ENCODE measurements at places on chromosomes 12 and 14. TPM values are rescaled to one million over a fixed set of nuclear protein-coding genes. Genes with fewer than 3 reads are reported as not detected.

GRCh38 chr12:25957793-25958427, 572 bp upstream of the RASSF8 start:
- peak overlapping the region; percentile 92 for H3K4me3 ChIP-seq
- no peaks in the 10 kb centered on the region for H3K27me3 ChIP-seq
- H3K36me3 ChIP-seq, result peaks cover 8% of the 10 kb centered on the region
- H3K27ac ChIP-seq, result peak overlapping the region; percentile 99

DNA sequence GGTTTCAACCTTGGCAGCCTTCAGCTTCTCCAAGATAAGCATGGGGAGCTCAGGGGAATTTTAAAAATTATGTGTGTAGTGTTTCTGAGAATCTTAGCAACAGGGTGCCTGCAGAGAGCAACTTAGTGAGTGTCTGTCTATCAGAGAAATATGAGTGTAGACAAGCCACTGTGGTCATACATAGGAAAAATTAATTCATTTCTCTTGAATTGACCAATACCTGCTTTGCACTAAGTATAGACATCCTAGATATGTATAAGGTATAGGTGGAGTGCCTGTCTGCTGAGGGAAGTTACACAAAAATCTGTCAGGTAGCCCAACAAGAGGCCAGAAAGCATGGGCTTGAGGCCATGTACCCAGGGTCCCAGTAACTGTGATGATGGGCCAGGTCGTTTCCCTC, 20.7 kb downstream of the HELB start:
- H3K27me3 ChIP-seq, result no peaks in the 10 kb centered on the region
- no peak overlapping the region for H3K27ac ChIP-seq
- no peak overlapping the region for H3K4me3 ChIP-seq
- peaks cover 12% of the 10 kb centered on the region for H3K36me3 ChIP-seq

DNA sequence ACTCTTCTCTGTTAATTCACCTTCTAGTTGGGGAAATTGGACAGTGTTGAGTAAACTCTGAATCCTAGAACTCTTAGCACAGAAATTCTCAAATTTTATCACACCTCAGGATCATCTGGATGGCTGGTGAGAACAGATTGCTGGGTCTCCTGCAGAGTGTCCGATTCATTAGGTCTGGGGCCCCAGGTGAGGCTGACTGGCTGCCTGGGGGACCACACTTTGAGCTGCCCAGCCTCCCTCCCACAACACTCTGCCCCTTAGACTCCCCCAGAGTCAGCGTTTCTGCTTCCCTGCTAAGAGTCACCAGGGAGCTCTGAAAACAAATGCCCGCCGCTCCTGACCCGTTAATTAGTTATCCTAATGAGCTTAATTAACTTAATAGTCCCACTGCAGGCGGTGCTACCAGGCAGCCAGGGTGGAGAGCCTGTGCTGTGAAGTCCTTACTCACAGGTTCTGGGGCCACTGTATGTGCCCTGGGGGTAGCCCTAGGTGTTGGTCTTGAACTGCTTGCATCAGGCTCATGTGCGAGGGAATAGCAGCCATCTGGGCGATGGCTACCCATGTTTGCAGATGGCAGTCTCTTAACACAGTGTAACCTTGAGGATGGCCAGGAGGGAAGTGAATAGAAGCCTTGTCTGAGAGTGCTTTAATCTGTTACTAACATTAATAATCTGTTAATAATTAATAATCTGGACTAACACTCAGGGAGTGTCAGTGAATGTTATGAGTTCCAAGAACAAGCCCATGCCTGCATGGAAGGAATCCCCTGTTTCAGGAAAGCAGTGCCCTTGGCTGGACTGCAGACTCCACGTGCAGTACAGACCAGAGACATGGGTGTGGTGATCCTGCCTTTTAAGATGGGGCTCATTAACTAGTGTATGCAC, 35.6 kb downstream of the AACS start:
- H3K4me3 ChIP-seq, result no peak overlapping the region
- no peak overlapping the region for H3K27ac ChIP-seq
- H3K4me1 ChIP-seq, result peaks cover 5% of the 10 kb centered on the region
- DNase-seq, result no peak
- no peaks in the 10 kb centered on the region for H3K27me3 ChIP-seq
- H3K36me3 ChIP-seq, result peaks cover 10% of the 10 kb centered on the region

- H3K27ac ChIP-seq, result peak overlapping the region; percentile 89
- H3K36me3 ChIP-seq, result peaks cover 29% of the 10 kb centered on the region
- peak; percentile 57 for DNase-seq
- no peaks in the 10 kb centered on the region for H3K27me3 ChIP-seq
Observed at GRCh38 chr14:24231263-24232120, 675 bp downstream of the NEDD8 start.

- no peak overlapping the region for H3K27ac ChIP-seq
- H3K4me1 ChIP-seq, result peaks cover 12% of the 10 kb centered on the region
- no peaks in the 10 kb centered on the region for H3K27me3 ChIP-seq
- DNase-seq, result no peak
Observed at GRCh38 chr12:6313326-6313940, 3.0 kb downstream of the PLEKHG6 start.

DNA sequence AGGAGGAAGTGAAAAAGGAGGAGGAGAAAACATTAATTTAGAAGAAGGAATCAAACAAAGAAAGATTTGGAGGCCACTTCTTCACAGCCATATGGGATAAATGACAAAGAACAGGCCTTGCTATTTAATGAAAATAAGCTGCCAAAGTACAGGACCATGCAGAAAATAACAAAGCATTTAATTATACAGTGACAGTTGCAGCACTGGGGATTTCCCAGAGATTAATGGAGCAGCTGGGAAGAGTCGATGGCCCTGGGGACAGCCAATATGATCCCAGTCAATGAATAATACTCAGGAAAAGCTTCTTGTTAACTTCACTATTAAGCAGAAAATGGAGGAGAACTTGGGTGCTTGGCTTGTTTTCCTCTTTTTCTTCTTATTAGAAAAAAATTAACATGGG, 34.6 kb downstream of the RERG start:
- H3K27ac ChIP-seq, result no peak overlapping the region
- no peaks in the 10 kb centered on the region for H3K27me3 ChIP-seq
- peak; percentile 13 for DNase-seq

LRRK2 gene
- polyA plus RNA-seq, result 0.08 TPM
